AG09319 (cell line): ENCODE measurements at places on chromosomes 6 and 20.

GRCh38 chr20:6502219-6502618 lies 265.3 kb upstream of the BMP2 start:
- DNase-seq: no peak

- no peak for DNase-seq
These were observed 31.5 kb upstream of the RIPOR2 start for GRCh38 chr6:24967211-24967610.

GRCh38 chr6:163655217-163656121 lies 241.0 kb downstream of the QKI start:
- DNase-seq: no peak

- no peak for DNase-seq
These were observed 81.9 kb downstream of the GINS1 start for GRCh38 chr20:25489221-25489871.

- no peak for DNase-seq
These were observed at the start of gene AGER for GRCh38 chr6:32184084-32184640. Gene AGER (minus strand): TSS chr6:32184253. CDS start chr6:32184222, 31 bp downstream.

- DNase-seq: no peak
These were observed 91.3 kb downstream of the PDE10A start for GRCh38 chr6:165571721-165572132.

GRCh38 chr6:27814665-27815424 lies 97.4 kb downstream of the OR2B2 start:
- DNase-seq: peak; percentile 92

- no peak for DNase-seq
These were observed 3.6 kb downstream of the CPNE1 start for GRCh38 chr20:35661053-35661452.

DNA sequence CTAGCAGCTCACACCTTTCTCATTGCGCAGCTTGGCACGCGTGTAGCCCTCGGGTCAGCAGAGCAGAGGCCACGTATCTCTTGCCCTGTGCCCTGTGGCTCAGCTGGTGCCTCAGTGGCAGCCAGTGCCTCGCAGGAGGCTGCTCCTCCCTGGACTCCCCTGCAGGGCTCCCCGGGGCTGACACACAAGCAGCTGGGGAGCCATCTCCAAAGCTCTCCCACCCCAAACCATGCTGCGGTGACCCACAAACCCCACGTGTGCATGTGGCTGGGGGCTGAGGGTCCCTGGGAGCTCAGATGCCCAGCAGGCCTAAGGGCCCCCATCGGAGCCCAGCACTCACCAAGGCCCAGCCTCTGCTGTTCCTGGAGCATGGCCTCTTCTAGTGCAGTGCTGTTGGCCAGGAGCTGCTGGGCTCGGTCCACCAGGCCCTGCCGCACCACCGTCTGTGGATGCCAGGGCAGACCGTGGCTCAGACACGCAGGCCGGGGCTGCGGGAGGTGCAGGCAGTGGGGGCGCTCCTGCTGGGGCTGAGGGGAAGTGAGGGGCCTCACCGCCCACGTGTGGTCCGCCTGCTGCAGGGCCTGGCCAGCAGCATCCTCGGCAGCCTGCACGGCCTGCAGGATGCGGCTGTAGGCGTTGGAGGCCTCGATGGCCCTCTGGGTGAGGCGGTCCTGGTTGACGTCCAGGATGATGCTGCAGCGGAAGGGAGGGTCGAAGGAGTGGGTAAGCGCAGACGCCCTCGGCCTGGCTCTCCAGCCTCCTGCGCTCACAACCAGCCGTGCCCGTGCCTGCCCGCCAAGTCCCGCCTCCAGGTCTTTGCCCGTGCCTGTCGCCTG lies 13.8 kb downstream of the ADRM1 start:
- DNase-seq: no peak

DNA sequence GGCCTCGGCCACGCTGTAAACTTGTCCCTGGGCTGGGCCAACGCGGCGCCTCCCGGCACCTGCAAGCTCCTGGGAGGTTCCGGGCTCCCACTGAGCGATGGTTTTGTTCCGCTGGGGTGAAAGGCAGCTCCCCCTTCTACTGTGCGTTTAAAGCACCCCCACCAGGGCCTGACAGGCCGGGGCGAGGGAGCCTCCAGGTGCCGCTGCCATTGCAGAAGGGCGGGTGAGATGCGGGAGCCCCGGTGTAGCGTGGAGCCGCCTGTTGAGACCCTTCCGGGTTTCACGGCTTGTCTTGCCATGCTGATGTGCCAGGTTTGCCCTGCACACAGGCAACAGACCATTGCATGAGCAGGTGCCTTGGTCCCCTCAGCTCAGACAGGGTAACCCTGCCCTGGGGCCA lies 2.9 kb downstream of the COL20A1 start:
- no peak for DNase-seq

DNA sequence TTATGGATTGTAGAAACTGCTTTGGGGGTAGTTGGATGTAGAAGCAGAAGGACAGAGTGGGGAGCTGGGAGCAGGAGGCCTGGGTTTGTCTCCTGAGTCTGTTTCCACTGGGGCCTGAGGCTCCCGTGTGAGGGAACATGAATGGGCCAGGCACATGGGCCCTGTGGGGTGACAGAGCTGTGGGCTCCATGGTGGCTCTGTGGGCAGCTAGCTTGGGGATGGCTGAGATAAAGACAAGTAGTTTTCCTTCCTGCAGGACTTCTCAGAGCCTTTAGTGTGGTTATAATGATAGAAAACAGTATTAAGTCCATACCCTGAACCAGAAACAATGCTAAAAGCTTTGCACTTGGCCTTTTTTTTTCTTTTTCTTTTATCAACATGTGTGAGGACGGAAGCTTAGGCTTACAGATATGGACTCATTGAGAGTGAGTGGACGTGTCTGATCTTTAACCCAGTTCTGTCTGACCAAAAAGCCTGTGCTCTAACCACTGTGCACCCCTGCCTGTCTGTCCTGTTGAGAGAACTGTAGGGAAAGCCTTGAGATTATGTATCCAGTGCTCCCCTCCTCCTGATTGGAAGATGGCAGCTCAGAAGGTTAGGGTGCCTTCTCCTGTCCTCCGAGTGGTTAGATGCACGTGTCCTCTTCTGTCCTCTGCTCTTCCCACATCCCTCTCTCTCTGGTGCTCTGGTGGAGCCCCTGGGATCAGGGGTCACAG lies 98.3 kb downstream of the CDH26 start:
- no peak for DNase-seq

DNA sequence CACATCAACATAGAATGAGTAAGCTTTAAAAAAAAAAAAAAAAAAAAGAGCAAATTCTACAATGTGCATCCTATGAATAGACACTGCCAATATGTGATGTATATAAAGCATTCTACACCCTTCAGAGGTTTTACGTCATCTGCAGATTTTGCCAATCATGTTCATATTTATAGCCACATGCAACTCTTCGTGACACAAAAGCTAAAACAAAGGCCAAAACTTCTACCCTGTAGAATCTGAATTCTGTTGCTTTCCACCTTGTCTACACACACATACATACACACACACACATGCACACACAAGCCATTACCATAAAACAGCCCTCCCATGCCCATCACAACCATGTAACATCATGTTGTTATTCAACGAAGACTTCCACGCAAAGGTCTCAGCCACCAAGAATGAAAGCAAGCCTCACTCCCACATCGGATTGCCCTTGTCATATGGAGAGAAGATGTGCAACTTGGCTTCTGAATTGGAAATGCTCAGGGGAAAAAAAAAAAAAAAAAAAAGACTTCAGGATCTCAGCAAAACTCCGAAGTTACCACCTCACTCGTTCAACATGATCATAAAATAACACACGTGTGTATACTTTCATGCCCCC lies 479.4 kb upstream of the JARID2 start:
- DNase-seq: no peak

GRCh38 chr6:82283771-82284410 lies 36.3 kb upstream of the IBTK start:
- DNase-seq: no peak

DNA sequence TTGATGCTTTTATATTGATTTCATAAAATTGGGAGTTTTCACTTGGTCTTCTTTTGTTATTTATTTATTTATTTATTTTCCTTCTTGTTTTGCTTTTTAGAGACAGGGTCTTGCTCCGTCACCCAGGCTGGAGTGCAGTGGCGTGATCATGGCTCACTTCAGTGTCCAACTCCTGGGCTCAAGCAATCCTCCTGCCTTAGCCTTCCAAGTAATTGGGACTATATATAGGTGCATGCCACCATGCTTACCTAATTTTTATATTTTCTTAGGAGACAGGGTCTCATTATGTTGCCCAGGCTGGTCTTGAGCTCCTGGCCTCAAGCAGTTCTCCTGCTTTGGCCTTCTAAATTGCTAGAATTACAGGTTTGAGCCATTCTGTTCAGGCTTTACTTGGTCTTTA lies 38.3 kb upstream of the MYLK2 start:
- no peak for DNase-seq

DNA sequence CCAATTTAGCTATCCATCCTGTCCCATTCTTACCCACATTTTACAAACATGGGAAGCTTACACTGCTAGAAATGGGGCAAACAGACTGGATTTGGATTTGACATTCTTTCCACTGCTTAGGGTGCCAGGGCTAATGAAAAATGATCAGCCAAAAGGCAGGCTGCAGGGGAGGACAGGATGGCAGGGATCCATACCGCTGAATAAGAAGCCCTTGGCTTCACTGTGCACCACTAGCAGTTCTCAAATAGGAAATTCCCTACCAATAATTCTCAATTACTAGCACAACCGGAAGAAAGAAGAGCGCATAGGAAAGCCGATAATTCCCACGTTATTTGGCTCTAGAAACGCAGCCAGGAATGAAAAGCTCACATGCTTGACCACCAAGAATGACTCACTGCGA lies 73.1 kb downstream of the NDUFAF5 start:
- no peak for DNase-seq

DNA sequence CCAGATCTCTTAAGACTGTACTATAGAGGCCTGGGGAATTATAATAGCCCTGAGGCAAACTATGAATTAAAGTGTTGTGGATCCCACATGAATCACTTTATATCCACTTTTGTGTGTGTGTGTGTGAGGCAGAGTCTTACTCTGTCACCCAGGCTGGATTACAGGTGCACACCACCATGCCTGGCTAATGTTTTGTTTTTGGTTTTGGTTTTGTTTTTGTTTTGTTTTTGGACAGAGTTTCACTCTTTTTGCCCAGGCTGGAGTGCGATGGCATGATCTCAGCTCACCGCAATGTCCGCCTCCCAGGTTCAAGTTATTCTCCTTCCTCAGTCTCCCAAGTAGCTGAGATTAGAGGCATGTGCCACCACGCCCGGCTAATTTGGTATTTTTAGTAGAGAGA lies 32.2 kb upstream of the MICB start:
- no peak for DNase-seq

DNA sequence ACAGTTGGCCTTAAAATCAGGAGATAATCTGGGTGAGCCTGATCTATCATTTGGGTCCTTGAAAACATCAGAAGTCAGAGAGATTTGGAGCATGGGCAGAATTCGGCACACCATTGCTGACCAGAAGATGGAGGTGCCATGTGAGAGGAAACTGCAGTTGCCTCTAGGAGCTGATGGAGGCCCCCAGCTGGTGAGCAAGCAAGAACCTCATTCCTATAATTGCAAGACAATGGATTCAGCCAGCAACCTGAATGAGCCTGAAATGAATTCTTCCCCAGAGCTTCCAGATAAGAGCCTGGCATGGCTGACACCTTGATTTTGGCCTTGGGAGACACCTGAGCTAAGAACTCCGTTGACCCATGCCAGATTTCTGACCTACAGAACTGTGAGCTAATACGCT lies 76.3 kb upstream of the FYN start:
- DNase-seq: no peak

DNA sequence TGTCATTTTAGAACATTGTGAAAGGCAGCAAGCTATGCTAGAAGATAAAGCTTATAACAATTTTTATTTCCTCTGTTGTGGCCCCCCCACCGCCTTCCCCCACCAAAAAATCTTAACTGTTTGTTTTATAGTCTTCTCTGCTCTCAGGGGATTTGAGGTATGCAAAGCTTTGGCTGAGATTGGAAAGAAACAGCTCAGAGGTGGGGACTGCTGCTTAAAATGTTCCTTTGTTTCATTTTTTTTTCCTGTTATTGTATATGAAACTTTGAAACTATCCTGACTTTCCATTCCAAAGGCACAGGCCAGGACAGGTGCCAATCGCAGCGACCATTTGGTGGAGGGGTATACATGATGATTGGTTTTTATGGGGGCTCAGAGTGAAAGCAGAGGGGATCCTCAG lies 114.7 kb upstream of the PHACTR1 start:
- no peak for DNase-seq
